ENCODE measurements at places on chromosomes 4 and X.

DNA sequence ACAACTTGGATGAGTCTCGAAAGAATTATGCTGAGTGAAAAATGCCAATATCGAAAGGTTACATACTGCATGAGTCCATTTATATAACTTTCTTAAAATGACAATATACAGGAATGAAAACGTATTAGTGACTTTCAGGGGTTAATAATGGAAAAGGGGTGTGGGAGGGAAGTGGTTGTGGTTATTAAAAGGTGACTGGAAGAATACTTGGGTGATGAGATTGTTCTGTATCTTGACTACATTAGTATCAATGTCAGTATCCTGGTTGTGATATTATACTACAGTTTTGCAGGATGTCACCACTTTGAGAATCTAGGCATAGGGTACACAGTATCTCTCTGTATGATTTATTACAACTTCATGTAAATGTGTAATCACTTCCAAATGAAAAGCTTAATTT lies 204.5 kb downstream of the DTHD1 start:
- DNase-seq, result no peak

GRCh38 chr4:6217716-6218381 lies 17.5 kb upstream of the JAKMIP1 start:
- no peak for DNase-seq

DNA sequence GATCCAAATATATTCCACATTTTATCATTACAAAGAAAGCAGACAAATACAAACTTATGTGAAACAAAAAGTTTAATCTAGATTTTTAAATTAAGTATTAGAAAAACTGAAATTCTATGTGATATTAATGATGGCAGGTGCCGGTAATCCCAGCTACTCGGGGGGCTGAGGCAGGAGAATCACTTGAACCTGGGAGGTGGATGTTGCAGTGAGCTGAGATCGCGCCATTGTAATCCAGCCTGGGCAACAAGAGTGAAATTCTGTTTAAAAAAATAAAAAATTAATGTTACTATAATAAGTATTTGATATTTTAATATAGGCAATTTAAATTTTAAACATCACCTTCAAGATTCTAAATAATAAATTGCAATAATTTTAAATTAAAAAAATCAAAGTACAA lies 400.6 kb downstream of the PABPC4L start:
- DNase-seq, result no peak

- DNase-seq, result no peak
These were observed 43.1 kb upstream of the MXD4 start for GRCh38 chr4:2304877-2305561.

DNA sequence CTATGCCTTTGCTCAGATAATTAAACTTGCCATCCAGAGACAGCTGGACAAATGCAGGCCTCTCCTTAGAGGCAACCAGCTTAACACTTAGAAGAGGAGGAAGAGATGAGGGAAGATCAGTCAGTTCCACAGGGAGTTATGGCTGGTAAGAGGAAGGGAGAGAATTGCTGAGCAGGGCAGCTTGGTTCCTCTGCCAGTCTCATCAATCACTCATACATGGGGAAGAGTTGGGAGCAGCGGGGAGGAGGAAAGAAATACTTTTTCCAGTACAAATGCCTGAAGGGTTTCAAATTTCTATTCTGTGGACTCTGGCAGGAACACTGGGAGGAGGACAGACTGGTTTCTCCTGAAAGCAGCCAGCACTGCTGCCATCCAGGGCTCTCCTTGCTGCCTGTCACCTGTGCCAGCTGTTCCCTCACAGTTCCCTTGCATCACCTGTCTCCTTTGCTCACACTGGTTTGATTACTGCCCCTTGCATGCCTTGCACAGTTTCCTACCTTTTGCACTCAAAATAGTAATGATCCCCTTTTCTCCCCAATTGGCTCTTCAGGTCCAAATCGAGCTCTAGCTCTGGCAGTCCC lies 59.5 kb downstream of the PGRMC2 start:
- no peak for DNase-seq

DNA sequence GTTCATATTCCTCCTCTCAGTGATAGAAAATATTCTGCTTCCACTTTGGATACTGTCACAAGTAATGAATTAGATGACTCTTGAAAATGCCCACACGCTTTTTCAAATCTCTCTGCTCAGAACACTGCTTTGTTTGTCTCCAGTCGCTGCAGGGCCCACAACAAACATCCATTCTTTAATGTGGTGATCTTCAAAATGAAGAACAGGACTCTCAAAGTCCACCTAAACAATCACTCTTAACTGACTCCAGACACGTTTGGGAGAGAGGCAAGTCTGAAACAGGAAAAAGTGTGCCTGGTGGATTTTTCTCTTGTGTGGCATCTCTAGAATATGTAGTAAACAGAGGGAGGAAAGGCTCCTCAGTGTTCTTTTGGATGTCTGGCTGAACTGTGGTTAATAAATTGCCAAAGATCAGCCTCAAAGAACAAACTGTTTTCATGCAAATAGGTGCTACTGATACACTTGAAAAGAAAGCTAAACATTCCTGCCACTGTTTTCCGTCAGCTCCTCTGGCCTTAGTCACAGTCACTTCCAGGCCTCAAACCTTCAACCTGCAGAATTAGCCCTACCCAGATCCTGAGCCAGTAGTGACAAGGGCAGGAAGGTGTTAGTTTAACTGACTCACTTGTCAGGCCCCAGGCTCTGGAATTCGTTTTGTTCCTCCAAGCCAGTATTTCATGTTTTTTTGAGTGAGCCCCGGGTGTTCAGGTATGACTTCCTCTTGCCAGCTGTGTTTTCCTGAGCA lies 259.6 kb upstream of the GPC4 start:
- DNase-seq, result no peak

DNA sequence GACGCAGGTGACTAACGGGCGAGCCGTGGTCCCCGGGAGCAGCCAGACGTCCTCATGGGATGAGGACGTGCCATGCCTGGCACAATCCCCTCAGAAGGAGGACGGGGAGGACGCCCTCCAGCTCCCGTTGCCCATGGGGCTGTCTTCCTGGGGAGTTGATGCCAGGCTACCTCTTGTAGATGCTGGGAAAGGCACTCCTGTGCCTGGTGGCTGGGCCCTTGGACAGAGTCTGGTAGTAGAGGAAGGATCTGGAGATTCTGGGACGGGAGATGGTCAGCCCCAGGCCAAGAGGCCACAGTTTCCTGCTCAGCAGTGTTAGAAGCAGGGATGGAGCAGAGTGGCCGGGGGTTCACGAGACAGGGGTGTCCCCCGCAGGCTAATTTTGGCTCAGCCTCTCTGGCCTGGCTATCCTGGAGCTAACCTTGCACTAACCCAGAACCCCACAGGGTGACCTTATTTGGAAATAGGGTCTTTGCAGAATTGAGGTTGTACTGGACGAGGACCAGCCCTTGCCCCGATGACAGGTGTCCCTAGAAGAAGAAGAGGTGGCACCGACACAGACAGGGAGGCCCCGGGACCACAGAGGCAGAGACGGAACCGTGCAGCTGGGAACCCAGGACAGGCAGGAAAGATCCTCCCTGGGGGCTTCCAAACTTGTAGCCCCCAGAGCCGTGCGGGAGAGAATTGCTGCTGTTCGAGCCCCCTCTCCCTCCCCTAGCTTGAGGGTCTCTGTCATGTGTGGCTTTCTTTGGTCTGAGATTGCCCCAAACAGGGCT lies 50.1 kb upstream of the ADRA2C start:
- no peak for DNase-seq

DNA sequence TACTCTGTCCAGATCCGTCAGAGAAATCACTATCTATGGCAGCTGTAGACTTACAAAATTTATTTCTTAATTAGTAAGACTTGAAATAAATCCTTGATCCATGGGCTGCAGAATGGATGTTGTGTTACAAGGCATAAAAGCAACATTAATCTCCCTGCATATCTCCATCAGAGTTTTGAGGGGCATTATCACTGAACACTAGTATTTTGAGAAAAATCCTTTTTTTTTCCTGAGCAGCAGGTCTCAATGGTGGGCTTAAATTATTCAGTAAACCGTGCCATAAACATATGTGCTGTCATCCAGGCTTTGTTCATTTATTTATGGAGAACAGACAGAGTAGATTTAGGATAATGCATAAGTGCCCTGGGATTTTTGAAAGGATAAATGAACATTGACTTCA lies 457.9 kb upstream of the CTSO start:
- no peak for DNase-seq

- no peak for DNase-seq
These were observed 30.0 kb downstream of the FAM9C start for GRCh38 chrX:13014111-13015096.

- DNase-seq, result no peak
These were observed 577 bp downstream of the BGN start for GRCh38 chrX:153495362-153495751.

- DNase-seq, result no peak
These were observed 75.1 kb downstream of the BANK1 start for GRCh38 chr4:101865501-101866062.

- no peak for DNase-seq
These were observed 18.7 kb downstream of the CHM start for GRCh38 chrX:86028681-86029080.

DNA sequence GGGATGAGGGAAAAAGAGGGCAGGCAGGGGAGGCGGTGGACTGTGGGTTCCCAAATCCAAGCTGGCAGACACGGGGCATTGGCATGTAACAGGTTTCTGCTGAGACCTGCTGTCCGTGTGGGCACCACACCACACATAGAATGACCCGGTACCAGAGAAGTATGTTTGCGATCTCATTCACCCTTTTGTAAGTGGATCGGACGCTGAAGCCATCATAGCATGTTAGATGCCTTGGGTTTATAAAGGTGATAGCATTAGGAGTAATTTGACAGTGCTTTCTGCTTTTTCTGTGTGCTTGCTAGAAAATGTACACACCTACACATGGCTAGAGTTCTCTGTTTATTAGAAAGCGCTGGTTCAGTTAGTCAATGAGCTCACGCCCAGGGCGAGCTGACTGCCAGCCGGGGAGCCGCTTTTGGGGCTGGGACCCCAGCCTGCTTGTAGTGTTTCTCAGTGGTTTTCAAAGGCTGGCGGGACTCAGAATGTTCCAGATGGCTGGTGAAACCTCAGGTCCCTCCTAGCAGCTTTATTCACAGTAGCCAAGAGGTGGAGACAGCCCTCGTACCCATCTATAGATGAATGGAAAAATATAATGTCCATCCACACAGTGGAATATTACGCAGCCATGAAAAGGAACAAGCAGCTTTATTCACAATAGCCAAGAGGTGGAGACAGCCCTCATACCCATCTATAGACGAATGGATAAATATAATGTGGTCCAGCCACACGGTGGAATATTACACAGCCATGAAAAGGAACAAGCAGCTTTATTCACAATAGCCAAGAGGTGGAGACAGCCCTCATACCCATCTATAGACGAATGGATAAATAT lies 579 bp downstream of the IL3RA start:
- no peak for DNase-seq

- no peak for DNase-seq
These were observed 97.2 kb downstream of the MAB21L2 start for GRCh38 chr4:150679018-150679764.

DNA sequence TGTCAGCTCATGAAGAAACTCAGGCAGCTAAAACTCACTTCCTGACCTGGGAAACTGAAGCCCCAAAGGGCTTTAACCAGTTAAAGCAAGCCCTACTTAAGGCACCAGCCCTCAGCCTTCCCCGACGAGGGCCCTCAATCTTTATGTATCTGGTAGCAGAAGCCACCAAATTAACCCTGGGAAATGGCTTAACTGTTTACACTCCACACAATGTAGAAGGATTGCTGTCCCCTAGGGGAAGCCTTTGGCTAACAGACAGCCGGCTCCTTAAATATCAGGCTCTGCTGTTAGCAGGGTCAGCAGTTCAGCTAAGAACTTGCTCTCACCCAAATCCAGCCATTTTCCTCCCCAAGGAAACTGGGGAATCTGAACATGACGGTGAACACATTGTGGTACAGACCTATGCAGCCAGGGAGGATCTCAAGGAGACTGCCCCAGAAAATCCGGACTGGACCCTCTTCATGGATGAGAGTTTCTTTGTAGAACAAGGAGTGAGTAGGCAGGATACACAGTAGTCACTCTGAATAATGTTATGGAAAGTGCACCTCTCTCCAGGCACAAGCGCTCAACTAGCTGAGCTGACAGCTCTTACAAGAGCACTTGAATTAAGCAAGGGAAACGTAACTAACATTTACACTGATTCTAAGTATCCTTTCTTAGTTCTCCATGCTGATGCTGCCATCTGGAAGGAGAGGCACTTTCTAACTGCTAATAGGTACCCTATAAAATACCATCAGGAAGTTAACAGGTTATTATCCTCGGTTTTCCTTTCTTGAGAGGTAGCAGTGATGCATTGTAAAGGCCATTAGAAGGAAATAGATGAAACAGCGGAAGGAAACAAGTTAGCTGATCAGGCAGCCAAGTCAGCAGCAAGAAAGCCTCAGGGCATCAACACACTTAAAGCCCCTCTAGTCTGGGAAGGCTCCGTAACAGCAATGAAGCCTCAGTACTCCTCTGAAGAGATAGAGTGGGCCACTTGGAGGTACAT lies 9.6 kb upstream of the NAF1 start:
- DNase-seq, result no peak

DNA sequence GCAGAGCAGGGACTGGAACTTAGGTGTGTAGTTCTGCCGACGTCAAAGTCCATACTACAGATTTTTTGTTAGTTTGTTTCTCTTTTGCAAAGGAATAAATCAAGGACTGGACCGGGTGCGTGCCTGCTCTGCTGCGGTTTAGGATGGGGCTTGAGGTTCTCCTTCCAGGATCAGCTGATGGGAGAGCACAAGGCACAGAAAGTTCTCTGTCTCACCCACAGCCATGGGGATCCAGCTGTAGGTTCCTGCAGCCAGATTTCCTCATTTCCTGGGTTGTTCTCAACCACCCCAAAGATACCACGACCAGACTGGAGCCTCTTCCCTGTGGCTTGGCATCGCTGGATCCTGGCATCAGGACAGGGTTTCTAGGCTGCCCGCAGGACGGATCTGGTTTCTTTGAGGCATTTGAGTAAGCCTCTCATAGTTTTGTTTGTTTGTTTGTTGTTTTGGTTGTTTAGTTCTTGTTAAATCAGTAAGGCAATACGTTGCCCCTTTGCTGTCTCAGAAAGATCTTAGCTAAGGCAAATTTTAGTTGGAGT lies 789 bp upstream of the SRPX start:
- DNase-seq, result no peak

DNA sequence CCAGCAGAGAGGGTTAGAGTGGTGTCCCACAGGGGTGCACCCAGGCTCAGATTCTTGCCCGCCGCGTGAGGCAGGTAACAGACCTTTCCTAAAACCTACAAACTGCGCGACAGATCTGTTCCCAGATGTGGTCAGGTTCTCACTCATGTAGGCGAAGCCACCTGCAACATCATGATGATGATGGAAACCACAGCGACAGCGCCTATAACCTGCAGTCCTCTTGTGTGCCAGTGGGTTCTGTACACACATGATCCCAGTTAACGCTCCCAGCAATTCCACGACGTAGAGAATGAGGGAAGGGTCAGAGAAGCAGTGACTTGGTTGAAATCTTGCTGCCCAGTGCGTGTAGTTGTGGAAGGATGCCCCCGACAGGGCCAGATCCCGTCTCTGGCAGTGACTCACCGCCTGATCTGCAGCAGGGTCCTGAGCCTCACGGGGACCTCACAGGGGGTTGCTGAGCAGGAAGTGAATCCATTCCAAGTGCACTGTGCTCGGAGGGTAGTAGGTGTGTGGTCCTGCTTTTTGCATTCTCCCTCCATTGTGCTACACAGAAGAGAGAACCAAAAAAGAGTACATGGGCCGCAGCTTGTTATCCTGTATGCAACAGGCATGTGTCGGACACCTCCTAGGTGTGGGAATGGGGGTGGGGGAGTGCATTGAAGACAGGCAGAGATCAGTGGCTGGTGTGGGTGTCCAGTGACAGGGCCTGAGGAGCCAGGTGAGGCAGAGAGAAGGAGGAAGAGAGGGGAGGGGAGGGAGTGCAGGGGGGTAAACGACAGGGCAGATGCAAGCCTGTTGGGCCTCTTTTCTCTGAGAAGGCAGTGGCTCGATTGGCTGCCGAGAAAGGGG lies 66.6 kb downstream of the MTMR1 start:
- DNase-seq, result no peak

All from HEK293T (cell line).